ENCODE measurements at places on chromosomes 4 and X.
A peak's percentile ranks its signal among the peaks of the same experiment; 100 is the strongest.

DNA sequence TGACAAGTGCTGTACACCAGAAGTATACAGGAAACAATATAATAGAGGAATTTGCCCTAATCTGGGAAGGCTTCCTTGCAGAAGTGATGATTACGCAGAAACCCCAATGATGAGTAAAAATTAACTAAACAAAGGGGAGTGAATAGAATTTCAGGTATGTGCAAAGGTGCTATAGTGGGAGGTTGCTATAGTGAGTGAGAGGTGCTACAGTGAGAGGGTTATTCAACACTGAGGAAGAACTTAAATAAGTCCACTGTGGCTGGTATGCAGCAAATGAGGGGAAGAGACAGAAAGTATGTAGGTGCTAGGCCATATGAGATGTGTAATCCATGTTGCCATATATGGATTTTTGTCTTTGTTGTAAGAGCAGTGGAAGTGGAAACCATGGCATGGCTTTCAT is 69.5 kb downstream of the TRIM2 start:
- no peak for DNase-seq

DNA sequence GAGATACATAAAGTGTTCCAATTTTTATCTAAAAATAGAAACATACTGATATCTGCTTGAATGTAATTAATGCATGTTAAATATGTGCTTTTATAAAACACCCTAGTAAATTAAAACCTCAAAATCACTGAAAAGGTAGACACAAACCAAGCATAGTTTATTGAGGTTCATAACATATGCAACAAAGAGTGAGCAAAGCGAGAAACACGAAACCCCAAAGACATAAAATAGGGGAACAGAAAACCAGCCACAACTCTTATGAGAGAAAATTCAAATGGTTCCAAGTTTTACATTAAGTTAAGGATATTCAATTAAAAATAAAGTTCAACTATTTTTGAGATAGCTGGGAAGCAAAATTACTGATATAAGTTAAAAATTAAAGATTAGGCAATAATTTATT is 336.4 kb upstream of the AGA start:
- DNase-seq = no peak

GRCh38 chr4:53686521-53686920 is 95.2 kb upstream of the LNX1 start:
- DNase-seq = no peak

DNA sequence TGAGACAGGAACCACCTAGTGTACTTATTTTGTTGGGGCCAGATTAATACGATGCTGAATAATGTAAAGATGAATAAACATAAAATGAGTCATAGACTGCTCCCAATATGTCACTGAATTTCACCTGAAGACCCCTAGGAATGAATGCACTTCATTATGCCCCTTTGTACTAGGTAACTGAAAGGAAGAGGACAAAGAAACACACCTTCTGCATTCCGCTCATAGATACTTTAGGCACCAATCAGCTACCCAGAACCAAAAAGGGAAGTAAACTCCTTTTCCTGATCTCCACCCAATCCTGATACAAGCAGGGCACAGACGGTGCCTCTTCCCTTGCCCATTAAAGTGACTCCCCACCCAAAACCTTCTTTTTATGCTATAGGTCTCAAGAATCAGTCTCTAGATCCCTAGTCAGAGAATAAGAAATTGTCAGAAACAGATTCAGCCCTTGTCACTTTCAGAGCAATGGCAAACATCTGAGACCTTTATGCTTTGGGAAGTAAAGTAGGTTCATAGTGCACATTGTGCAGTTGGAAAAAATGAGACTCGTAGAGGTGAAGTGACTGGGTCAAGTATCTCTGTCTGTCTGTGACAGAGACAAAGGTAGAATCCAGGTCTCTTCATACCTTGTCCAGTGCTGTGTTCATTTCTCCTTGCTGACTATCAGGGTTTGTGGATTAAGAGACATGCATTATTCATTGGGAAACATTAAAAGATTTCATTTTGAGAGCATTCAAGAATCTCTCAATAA is 2.3 kb downstream of the GPR174 start:
- no peak for DNase-seq

DNA sequence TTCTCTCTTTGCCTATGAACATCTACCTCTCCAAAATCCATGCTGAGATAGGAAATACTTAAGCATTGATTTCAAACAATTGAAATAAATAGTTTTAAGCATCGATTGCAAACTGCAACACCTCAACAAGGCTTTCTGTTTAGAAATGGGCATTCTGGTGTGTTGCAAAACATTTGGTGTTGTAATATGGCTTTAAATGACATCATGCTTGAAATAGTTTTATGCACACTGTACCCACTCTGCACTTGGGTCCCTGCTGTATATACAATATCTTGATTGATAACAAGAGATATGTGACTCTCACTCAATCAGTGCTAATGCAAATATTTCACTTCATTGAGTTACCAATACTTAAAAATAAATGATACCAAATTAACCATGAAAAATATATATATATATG is 964.9 kb upstream of the GRIA3 start:
- no peak for DNase-seq

- DNase-seq = no peak
Observed at GRCh38 chr4:170306208-170306607, 216.5 kb upstream of the AADAT start.

DNA sequence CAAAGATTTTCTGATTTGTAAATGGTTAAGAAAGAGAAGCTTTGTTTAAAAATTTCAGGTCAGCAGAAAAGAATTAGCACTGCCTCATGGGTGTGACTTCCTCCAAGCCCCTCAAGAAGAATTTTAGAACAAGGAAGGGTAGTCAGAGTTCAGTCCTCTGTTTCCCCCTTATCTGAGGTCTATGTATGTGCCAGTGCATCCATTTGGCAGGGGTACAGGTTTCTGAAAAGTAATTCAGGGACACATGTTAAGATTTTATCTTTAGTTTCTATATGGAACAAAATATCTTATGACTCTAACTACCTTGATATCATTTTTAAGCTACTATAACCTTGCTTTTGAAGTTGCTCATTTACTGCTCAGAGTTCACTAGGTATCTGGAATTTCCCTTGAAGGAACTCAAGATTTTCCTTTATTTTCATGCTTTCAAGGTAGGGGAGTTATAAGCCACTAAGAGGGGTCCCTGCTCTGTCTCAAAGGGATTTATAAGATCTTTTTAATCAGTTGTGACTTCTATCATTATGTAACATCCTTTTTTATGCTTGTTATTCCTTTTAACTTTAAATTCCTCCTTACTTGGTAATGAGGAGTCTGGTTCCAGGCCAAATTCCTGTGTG is 24.4 kb upstream of the PLK4 start:
- DNase-seq = no peak

DNA sequence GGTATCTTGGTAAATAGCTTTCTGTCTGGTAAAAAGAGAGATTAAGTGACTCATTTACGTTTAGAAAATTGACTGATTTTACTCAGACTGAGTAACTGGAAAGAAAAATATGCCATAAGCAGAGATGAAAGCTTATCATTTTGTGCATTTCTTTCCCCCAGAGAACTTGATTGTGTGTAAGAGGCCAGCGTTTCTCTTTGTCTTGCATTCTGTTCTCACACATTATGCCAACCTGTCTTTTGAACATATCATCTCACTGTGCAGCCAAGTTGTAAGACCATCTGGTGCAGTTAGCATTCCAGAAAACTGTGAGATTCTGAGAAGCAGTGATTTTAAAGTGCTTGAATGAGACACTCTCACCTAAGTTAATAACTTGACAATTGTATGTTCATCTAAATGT is 651.3 kb downstream of the TECRL start:
- no peak for DNase-seq

DNA sequence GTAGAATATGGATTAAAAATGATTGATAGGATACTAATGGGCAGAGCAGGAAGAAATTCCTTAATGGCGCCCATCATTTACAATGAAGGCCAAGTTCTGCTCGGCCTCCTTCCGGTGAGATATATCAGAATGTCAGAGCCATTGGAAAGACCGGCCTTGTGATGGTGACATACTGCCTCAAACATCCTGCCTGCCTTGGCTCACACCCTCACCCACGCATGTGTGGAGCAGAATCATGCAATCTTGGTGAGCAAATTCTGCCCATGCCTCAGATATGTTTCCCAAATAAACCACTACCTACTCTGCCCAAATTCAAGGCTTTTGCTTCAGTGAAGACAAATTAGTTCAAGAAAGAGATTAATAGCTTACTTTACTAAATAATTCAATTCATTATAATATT is 163.3 kb downstream of the MID1 start:
- DNase-seq = no peak

DNA sequence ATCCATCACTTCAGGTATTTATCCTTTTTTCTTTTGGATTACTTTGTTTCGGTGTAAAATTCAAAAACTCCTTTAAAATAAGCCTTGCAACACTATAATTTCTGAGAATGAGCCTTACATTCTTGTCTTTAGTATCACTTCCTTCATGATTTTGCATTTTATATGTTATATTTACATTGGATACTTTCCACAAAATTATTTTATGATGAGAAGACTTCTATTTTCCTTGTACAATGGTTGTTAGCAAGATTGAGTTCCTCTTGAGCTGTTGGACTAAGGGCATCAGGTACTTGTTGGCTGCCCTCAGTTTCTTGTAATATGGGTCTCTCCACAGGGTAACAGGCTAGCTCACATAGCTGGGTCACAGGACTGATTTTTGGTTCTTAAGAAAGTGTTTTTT is 22.7 kb upstream of the HPGDS start:
- DNase-seq = no peak

DNA sequence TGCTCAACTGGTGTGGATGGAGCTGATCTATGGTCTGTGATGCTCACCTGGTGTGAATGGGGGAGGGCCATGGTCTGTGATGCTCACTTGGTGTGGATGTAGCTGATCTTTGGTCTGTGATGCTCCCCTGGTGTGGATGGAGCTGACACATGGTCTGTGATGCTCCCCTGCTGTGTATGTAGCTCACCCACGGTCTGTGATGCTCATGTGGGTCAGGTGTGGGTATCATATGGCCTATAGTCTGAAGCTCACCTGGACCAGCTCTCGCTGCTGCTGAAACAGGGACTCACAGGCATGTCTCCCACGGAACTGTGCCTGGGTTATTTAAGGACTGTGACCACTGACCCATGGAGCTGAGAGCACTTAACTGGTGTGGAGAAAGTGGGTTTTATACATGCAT is 109.7 kb downstream of the CRLF2 start:
- DNase-seq = no peak

DNA sequence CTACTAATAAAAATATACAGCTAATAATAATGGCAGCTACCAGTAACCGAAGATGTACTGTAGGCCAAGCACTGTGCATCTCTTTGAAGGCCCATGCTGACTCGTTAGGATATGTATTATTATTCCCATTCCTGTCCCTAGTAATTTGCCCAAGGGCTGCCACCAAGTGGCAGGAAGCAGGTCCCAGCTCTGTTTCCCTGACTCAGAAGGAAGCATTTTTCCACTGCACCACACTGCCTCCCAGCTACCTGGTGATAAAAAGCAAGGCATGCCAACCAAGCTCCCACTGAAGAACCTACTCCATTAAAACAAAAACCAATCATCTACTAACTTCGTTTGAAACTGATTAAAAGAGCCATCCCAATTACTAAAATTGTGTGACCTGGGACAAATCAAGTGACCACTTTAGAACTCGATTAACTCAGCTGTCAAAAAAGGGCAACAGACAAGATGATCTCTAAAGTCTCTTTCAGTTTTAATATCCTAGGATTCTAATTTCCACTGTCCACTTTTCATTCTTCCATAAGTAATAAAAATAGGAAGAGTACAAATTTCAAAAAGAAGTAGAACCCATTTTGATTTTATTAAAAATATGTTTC is 24.3 kb upstream of the PGM2 start:
- peak; percentile 35 for DNase-seq

DNA sequence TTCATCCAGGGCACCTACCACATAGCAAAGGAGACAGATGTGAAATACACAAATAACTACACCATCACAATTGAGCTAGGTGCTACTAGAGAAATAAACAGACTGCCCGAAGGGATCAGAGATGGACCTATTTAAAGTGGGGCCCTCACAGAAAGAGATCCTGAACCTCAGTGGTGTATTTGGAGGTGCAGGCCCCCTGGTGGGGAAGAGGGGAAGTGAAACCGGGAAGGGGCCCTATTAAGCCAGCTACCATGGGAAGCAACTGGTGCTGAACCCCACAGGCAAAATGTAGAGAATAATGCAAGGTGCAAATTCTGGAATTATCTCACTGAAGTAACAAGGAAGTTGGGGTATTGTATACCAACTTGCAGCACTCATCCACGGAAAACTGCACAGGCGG is 78.6 kb upstream of the FAM9A start:
- DNase-seq = peak; percentile 30

DNA sequence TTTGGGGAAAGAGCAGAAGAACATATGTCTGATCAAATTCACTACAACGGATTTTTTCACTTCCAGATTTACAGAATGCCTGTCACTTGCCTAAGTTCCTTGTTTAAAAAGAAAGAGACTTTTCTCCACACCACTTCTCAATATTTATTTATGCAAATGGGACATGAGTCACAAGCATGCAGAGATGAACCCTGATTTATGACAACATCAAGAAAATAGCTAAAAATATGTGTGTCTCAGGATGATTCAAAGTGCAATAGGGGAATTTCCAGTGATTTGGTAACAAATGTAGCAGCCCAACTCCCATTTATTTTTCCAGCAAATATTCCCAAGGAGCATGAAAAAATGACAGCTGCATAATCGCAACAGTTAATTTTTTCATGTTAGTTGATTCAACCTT is 180.4 kb upstream of the FAT1 start:
- DNase-seq = no peak

GRCh38 chr4:175961604-175962003 is 104.0 kb upstream of the WDR17 start:
- DNase-seq = no peak

DNA sequence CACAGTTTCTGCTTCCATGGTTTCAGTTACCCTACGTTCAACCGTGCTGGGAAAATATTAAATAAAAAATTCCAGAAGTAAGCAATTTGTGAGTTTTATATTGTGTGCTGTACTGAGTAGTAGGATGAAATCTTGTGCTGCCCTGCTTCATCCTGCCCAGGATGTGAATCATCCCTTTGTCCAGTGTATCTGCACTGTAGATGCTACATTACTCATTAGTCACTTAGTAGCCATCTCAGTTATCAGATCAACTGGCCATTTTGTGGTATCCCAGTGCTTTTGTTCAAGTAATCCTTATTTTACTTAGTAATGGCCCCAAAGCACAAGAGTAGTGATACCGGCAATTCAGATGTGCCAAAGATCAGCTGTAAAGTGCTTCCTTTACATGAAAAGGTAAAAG is 97.9 kb downstream of the COX18 start:
- DNase-seq = no peak

DNA sequence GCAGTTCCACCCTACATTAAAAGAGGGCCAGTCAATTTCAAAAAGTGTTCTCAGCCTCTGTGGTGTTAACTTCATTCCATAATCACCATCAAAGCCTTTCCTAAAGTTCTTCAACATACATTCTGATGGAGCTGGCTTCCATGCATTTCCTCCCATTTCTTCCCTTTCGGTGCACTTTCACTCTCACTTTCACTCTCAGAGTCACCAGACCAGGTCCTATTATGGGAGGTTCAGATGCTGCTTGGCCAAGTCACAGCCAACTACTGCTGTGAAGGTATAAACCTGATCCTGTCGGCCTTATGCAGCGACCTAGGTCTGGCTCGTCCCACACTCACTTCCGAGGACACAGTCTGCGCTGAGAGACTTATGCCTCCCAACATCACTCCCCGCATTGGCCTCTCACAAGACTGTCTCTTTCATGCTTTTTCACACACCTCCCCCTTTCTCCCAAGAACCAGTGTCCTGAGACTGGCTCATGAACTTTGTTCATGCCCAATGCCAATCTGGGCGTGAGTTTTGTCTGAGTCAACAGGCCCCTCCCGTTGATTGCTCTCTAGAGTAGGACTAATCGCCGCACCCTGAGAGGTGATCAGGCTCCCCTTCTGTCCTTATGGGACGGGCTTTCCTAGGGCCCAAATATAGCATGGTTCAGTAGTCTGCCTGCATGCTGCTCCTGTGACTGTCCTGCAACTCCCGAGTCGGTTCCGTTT is 60.8 kb upstream of the XAGE1B start:
- DNase-seq = no peak
